ENCODE measurements at places on chromosomes 11 and 22. TPM values are rescaled to one million over a fixed set of nuclear protein-coding genes. Genes with fewer than 3 reads are reported as not detected.
A peak's percentile ranks its signal among the peaks of the same experiment; 100 is the strongest.

DNA sequence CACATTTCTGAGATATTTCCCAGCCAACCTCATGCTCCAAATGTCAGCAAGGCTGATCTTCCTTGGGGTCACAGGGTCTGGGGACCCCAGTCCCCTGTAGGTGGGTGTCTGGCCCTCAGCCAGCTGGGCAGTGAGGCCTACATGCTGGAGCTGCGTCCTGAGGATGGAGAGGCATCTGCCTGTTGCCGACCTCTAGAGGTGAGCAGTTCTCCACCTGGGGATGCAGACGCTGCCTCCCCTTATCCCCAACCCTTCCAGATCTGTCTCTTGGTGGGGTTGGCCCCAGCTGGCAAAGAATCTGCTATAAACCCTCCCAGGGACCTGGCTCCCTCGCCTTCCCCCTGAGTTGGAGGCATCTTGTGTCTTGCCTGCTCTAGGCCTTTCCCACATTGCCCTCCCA, 79.6 kb downstream of the PKNOX2 start:
- peaks cover 11% of the 10 kb centered on the region for H3K27me3 ChIP-seq
- no peak for DNase-seq
- no peak overlapping the region for H3K27ac ChIP-seq
- no peaks in the 10 kb centered on the region for H3K4me1 ChIP-seq

GRCh38 chr11:103958475-103959215, 77.8 kb upstream of the DDI1 start:
- H3K4me1 ChIP-seq: peaks cover 11% of the 10 kb centered on the region
- H3K27ac ChIP-seq: peak overlapping the region; percentile 53
- no peaks in the 10 kb centered on the region for H3K27me3 ChIP-seq
- H3K4me3 ChIP-seq: no peak overlapping the region

The SCGB1D2 gene
- total RNA-seq: not detected

The PGA5 gene
- not detected for total RNA-seq

- H3K27me3 ChIP-seq: no peaks in the 10 kb centered on the region
- H3K36me3 ChIP-seq: no peaks in the 10 kb centered on the region
Measured at GRCh38 chr11:75328426-75329277, 22.8 kb downstream of the ARRB1 start.

GRCh38 chr11:70445091-70445490, 46.8 kb downstream of the CTTN start:
- no peaks in the 10 kb centered on the region for H3K36me3 ChIP-seq
- no peak overlapping the region for H3K27ac ChIP-seq
- H3K27me3 ChIP-seq: no peaks in the 10 kb centered on the region
- H3K4me1 ChIP-seq: peaks cover 6% of the 10 kb centered on the region

GRCh38 chr11:72626414-72626936, 47.7 kb downstream of the PDE2A start:
- H3K27ac ChIP-seq: no peak overlapping the region
- H3K4me3 ChIP-seq: no peak overlapping the region
- no peaks in the 10 kb centered on the region for H3K27me3 ChIP-seq
- DNase-seq: no peak
- no peaks in the 10 kb centered on the region for H3K36me3 ChIP-seq
- H3K4me1 ChIP-seq: no peaks in the 10 kb centered on the region

The OR2D2 gene
- not detected for total RNA-seq

- no peaks in the 10 kb centered on the region for H3K4me1 ChIP-seq
- peak within 1 kb of the TSS; percentile 97 for H3K4me3 ChIP-seq
- no peaks in the 10 kb centered on the region for H3K27me3 ChIP-seq
- DNase-seq: no peak
- peak within 1 kb of the TSS; percentile 97 for H3K27ac ChIP-seq
- peaks cover 5% of the 10 kb centered on the region for H3K36me3 ChIP-seq
Measured at GRCh38 chr22:19478901-19479354, at the start of gene UFD1. Gene UFD1, minus strand, starts transcription at chr22:19479193. Its CDS starts 108 bp downstream, at chr22:19479085.

DNA sequence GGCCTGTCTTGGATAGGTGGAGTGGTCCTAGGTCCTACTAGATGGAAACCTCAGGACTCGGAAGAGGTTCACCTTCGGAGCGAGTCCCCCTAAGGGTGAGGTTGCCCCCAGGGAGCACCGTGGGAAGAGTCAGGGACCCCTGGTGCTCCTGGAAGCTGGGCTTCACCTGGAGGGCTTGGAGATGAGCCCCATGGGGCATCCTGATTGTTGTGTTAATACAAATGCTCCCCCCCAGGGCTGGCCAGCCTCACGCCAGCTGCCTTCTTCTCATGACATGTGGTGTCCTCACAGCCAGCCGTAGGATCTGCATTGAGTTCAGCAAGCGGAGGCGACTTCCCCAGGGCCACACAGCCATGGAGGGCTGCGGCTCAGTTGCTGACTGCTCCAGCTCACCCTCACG, 1487.5 kb downstream of the BRD1 start:
- no peak for DNase-seq
- no peaks in the 10 kb centered on the region for H3K4me1 ChIP-seq
- H3K4me3 ChIP-seq: no peak overlapping the region
- H3K27me3 ChIP-seq: no peaks in the 10 kb centered on the region
- H3K27ac ChIP-seq: no peak overlapping the region
- H3K36me3 ChIP-seq: no peaks in the 10 kb centered on the region

GRCh38 chr11:121472312-121472711, 19.5 kb upstream of the SORL1-AS1 start:
- H3K27ac ChIP-seq: peak overlapping the region; percentile 40
- no peak for DNase-seq
- H3K36me3 ChIP-seq: peaks cover 25% of the 10 kb centered on the region
- H3K4me3 ChIP-seq: no peak overlapping the region

- H3K36me3 ChIP-seq: no peaks in the 10 kb centered on the region
- no peaks in the 10 kb centered on the region for H3K4me1 ChIP-seq
- H3K27ac ChIP-seq: no peak overlapping the region
- no peak for DNase-seq
- no peak overlapping the region for H3K4me3 ChIP-seq
Measured at GRCh38 chr11:114848027-114848426, 169.7 kb downstream of the NXPE2 start.

- H3K4me1 ChIP-seq: no peaks in the 10 kb centered on the region
- H3K27me3 ChIP-seq: no peaks in the 10 kb centered on the region
- H3K27ac ChIP-seq: no peak overlapping the region
- no peak for DNase-seq
- no peak overlapping the region for H3K4me3 ChIP-seq
- no peaks in the 10 kb centered on the region for H3K36me3 ChIP-seq
Measured at GRCh38 chr22:21921184-21921721, 31.4 kb downstream of the PPM1F start.

DNA sequence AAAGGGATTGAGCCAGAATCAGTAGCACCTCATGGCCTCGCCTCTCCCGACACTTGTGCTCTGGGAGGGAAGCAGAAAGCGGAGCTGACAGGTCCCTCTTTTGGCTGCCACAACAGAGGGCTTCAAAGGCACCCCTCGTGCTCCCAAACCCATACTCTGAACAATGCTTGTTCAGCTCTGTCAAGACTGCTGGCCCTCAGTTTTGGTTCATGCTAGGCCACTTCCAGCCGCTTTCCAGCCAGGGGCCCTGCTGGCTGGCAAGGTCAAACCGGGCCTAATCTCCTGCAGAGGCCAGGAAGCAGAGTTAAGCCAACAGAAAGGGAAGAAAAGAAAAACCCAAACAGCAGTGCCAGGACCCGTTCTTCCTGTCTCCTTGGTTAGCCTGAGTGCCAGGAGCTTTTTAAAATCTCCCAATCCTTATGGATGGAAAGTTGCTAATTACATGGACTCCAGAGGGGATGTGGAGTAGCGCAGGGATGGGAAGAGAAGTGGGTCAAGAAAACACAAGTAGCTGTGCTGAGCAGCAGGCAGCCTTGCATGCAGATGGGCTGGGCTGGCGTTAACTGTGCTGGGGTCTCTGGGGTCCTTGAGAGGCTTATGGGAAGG, 150.6 kb downstream of the GRIK4 start:
- no peaks in the 10 kb centered on the region for H3K27me3 ChIP-seq
- no peak overlapping the region for H3K4me3 ChIP-seq
- no peaks in the 10 kb centered on the region for H3K36me3 ChIP-seq
- H3K4me1 ChIP-seq: peaks cover 15% of the 10 kb centered on the region

The RCOR2 gene
- total RNA-seq: 0.16 TPM

The DSCAML1 gene
- total RNA-seq: 0.13 TPM

DNA sequence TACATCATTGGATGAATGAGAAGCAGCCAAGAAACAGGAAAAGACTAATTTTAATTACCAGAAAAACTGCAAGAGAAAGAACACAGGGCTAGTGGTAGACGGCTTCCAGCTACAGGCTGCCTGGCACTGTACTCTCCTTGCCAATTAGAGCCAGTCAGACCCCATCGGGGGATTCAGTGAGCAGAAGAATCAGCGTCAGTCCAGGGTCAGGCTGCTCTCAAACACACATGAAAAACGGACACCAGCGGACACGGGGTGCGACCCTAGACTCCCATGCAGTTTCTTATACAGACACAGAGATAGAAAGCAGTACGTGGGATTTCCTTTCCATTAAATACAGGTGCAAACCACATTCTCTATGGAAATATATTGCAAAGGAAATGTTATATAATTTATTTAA, 1.1 kb upstream of the CNTN5 start:
- no peaks in the 10 kb centered on the region for H3K27me3 ChIP-seq
- no peaks in the 10 kb centered on the region for H3K36me3 ChIP-seq
- no peak overlapping the region for H3K27ac ChIP-seq
- no peaks in the 10 kb centered on the region for H3K4me1 ChIP-seq
- DNase-seq: no peak

The C11orf91 gene
- total RNA-seq: 0.35 TPM

DNA sequence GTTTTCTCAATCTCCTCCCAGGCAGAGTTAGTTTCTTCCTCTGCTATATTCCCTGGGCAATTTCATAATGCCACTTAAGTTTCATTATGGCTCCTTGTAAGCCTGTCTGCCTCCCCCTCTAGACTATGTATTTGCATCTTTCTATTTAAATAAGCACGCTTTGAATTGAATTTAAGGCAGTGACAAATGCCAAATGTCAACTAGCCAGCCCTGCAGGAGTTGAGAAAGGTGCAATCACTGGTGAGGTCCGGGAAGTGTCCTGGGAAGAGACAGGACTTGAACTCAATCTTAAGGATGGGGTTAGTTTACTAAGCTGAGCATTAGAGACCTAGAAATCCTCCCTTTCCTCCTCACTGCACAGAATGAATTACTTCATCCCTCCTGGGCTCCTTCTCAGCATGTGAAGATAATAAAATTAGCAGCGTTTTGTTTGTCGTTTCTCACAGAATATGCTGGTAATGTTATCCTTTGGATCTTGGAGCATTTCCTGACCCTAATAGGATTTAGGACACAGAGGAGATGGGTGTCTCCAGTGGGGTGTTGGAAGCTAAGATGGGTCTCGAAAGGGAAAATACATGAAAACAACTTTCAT, 1.6 kb downstream of the TCP11L1 start:
- no peak for DNase-seq
- H3K4me3 ChIP-seq: peak overlapping the region; percentile 85
- no peaks in the 10 kb centered on the region for H3K27me3 ChIP-seq
- no peaks in the 10 kb centered on the region for H3K4me1 ChIP-seq

DNA sequence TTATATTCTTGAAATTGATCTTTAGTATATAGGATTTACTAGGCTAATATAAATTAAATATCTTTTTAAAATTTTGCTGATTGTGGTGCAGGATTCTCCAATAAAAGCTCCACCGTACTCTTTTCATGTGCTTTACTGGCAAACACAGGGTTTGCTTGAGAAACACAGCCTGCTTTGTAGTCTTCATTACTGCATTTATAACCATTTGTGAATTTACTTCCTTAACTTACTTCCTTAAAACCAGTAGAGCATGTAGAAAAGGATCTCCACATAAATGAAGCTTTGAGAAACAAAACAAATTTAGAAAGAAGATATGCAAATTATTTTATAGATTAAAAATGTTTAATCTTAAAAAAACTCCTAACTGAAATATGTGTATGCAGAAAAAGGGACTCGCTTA, 28.8 kb downstream of the SWAP70 start:
- peaks cover 16% of the 10 kb centered on the region for H3K36me3 ChIP-seq
- H3K4me3 ChIP-seq: no peak overlapping the region
- H3K27me3 ChIP-seq: no peaks in the 10 kb centered on the region
- peaks cover 41% of the 10 kb centered on the region for H3K4me1 ChIP-seq

The OR2AG1 gene
- not detected for total RNA-seq

Measured in GM12878 (cell line).